ENCODE measurements at places on chromosomes 6 and 20.

GRCh38 chr6:343226-343935 lies 48.2 kb upstream of the IRF4 start:
- H3K4me1 ChIP-seq, result peaks cover 35% of the 10 kb centered on the region
- no peaks in the 10 kb centered on the region for H3K27me3 ChIP-seq
- DNase-seq, result no peak

GRCh38 chr6:163352011-163352685 lies 62.4 kb upstream of the QKI start:
- H3K4me1 ChIP-seq, result peaks cover 18% of the 10 kb centered on the region
- H3K4me3 ChIP-seq, result no peak overlapping the region
- no peak for DNase-seq
- no peak overlapping the region for H3K27ac ChIP-seq
- no peaks in the 10 kb centered on the region for H3K27me3 ChIP-seq

DNA sequence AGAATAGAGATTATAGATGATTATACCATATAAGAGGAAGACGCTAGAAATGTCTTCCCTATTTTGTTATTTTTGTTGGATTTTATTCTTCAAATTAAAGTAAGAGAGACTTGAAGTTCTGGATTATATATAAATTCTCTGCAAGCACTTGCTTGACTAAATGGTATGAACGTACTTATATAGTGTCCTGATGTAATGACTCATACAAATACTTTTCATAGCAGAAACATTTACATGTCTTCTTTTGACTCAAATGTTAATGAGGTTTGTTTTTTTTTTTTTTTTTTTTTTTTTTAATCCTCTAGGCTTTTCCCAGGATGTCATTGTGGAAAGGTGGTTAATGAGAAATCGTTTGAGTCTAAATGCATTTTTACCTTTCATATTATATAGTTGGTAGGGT lies 55.0 kb downstream of the PDE7B start:
- H3K4me3 ChIP-seq, result no peak overlapping the region
- H3K27me3 ChIP-seq, result no peaks in the 10 kb centered on the region
- H3K4me1 ChIP-seq, result peaks cover 5% of the 10 kb centered on the region
- H3K36me3 ChIP-seq, result no peaks in the 10 kb centered on the region

- no peak for DNase-seq
- H3K27ac ChIP-seq, result no peak overlapping the region
- no peak overlapping the region for H3K4me3 ChIP-seq
Measured at GRCh38 chr20:43936104-43936770, 21.6 kb downstream of the TOX2 start.

- no peaks in the 10 kb centered on the region for H3K4me1 ChIP-seq
- H3K4me3 ChIP-seq, result no peak overlapping the region
- H3K27ac ChIP-seq, result no peak overlapping the region
- no peak for DNase-seq
- no peaks in the 10 kb centered on the region for H3K36me3 ChIP-seq
- H3K27me3 ChIP-seq, result no peaks in the 10 kb centered on the region
Measured at GRCh38 chr6:150565945-150566344, 33.7 kb upstream of the PLEKHG1 start.

GRCh38 chr6:166750108-166750793 lies 123.2 kb upstream of the RPS6KA2 start:
- H3K36me3 ChIP-seq, result no peaks in the 10 kb centered on the region
- no peaks in the 10 kb centered on the region for H3K4me1 ChIP-seq

GRCh38 chr20:62361799-62362589 lies 5.1 kb downstream of the LAMA5 start:
- H3K27ac ChIP-seq, result no peak overlapping the region
- H3K36me3 ChIP-seq, result no peaks in the 10 kb centered on the region
- H3K4me1 ChIP-seq, result peaks cover 75% of the 10 kb centered on the region
- DNase-seq, result no peak

- peaks cover 23% of the 10 kb centered on the region for H3K4me1 ChIP-seq
- no peaks in the 10 kb centered on the region for H3K36me3 ChIP-seq
- H3K27ac ChIP-seq, result peak overlapping the region; percentile 79
- DNase-seq, result no peak
- peak overlapping the region; percentile 30 for H3K4me3 ChIP-seq
- no peaks in the 10 kb centered on the region for H3K27me3 ChIP-seq
Measured at GRCh38 chr6:148509119-148509799, 166.6 kb downstream of the SASH1 start.

DNA sequence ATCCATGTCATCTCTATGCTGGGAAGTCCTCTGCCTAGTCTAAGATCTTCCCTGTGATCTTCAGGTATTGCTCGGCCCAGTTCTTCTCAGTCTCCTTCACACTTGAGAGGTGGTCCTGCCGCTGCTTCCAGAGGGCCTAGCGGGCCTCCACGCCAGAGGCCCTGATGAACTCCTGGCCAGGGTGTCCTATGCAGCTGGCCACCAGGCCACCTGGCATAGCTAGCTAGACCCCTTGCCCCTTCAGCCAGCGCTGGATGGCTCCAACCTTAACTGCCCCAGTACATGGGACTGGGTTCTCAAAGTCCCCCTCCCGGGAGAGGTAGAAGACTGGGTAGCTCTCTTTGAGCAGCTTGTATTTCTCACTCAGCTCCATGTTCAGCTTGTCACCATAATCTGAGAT lies 81.1 kb downstream of the ZFP64 start:
- no peaks in the 10 kb centered on the region for H3K4me1 ChIP-seq
- H3K27ac ChIP-seq, result no peak overlapping the region
- no peaks in the 10 kb centered on the region for H3K36me3 ChIP-seq
- no peak overlapping the region for H3K4me3 ChIP-seq
- DNase-seq, result no peak

- no peaks in the 10 kb centered on the region for H3K27me3 ChIP-seq
- peaks cover 3% of the 10 kb centered on the region for H3K36me3 ChIP-seq
- no peak overlapping the region for H3K4me3 ChIP-seq
- no peak for DNase-seq
- no peak overlapping the region for H3K27ac ChIP-seq
Measured at GRCh38 chr6:105389543-105389942, 13.3 kb downstream of the PREP start.

DNA sequence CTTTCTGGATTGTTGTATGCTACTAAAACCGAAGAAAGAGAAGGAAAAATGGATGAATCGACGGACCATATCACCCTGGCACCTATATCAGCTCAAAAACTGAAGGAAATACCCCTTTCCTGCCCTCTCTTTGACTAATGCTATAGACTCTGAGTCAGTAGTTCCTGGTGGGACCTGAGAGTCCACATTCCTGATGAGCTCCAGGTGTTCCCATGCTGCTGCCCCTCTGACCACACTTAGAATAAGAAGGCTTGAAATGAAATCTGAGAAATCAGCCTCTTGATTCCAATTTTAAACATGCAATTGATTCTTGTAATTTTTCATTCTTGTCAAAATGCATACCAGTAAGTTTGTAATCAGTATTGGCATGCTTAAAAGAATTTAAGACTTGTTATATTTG lies 75.2 kb downstream of the PRL start:
- no peaks in the 10 kb centered on the region for H3K36me3 ChIP-seq
- no peak overlapping the region for H3K4me3 ChIP-seq
- H3K27ac ChIP-seq, result no peak overlapping the region
- no peaks in the 10 kb centered on the region for H3K4me1 ChIP-seq
- no peaks in the 10 kb centered on the region for H3K27me3 ChIP-seq

DNA sequence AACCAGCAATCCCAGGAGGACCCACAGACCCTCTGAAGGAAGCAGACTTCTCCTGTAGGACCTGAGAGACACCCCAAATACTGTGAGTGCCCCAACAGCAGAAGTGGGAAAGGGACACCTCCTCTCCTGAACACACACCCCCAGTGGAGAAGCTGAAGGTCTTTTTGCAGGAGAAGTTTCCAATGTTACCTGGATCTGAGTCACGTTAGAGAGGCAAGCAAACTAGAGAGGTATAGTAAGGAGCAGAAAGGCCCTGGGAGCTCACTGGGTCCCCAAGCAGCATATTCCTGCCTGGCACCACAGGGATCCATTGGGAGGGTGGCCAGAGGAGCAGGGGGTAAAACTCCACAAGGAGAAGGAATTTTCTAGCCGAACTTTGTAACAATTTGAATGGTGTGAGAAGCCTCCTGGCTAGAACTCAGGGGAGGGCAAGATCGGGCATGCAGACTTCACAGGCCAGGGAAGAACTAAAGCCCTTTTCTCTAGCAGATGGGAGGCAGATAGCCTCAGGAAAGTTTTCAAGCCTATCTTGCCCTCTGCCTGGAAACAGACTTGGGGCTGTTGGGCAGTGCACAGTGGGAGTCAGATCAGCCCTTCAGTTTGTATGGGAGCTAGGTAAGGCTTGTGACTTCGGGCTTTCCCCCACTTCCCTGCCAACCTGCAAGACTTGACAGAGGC lies 68.2 kb upstream of the SSTR4 start:
- H3K36me3 ChIP-seq, result no peaks in the 10 kb centered on the region
- DNase-seq, result no peak
- no peak overlapping the region for H3K27ac ChIP-seq
- no peaks in the 10 kb centered on the region for H3K4me1 ChIP-seq

- H3K4me1 ChIP-seq, result no peaks in the 10 kb centered on the region
- H3K27ac ChIP-seq, result no peak overlapping the region
- no peaks in the 10 kb centered on the region for H3K36me3 ChIP-seq
- no peaks in the 10 kb centered on the region for H3K27me3 ChIP-seq
Measured at GRCh38 chr20:54093423-54094267, 23.3 kb upstream of the BCAS1 start.

DNA sequence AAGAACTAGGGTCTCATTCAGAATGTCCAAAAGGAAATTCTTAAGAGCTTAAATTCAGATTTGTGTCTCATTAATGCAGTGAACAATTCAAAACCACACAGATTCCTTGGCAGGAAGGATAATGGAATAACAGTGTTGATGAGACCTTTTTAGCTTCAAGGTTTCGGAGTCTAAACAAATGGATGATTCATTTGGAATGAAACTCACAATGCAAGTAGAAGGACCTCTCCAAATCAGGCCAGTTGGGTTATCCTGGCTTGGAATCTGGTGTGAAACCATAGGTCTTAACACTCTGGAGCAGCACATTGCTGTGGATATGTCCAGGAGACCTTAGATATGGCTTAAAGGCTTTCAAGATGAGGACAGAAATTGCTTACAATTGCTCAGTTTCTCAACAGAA lies 44.9 kb downstream of the KCTD20 start:
- 0 out of 2 replicates have a peak overlapping the region, but pooled peaks have one; percentile 11 for H3K27ac ChIP-seq
- H3K27me3 ChIP-seq, result no peaks in the 10 kb centered on the region
- H3K36me3 ChIP-seq, result peaks cover 57% of the 10 kb centered on the region
- DNase-seq, result peak; percentile 67
- H3K4me3 ChIP-seq, result no peak overlapping the region

GRCh38 chr6:20955131-20955530 lies 420.9 kb downstream of the CDKAL1 start:
- no peak for DNase-seq
- no peaks in the 10 kb centered on the region for H3K27me3 ChIP-seq
- peaks cover 8% of the 10 kb centered on the region for H3K4me1 ChIP-seq
- no peaks in the 10 kb centered on the region for H3K36me3 ChIP-seq
- no peak overlapping the region for H3K4me3 ChIP-seq
- H3K27ac ChIP-seq, result no peak overlapping the region

- H3K36me3 ChIP-seq, result peaks cover 21% of the 10 kb centered on the region
- H3K27me3 ChIP-seq, result no peaks in the 10 kb centered on the region
- H3K4me3 ChIP-seq, result no peak overlapping the region
Measured at GRCh38 chr6:38137608-38138265, 318.2 kb downstream of the ZFAND3 start.

DNA sequence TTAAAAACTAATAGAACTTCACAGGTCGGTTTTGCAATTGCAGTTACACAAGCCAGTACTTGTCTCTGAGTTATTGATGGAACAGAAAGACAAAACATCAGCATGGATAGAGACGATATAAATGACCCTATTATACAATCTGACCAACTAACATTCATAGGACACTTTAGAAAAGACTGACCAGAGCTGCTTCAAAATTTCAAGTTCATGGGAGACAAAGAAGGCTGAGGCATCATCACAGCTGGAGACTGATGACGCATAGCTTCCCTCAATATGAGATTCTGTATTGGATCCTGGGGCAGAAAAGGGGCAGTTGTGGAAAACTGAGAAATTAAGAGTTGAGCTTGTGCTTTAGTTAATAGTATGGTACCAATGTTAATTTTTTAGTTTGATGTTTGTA lies 174.0 kb downstream of the THBS2 start:
- H3K36me3 ChIP-seq, result no peaks in the 10 kb centered on the region
- H3K27me3 ChIP-seq, result no peaks in the 10 kb centered on the region

GRCh38 chr6:3208775-3209113 lies 18.7 kb downstream of the TUBB2B start:
- no peaks in the 10 kb centered on the region for H3K36me3 ChIP-seq
- H3K4me1 ChIP-seq, result peaks cover 24% of the 10 kb centered on the region
- H3K27me3 ChIP-seq, result no peaks in the 10 kb centered on the region

DNA sequence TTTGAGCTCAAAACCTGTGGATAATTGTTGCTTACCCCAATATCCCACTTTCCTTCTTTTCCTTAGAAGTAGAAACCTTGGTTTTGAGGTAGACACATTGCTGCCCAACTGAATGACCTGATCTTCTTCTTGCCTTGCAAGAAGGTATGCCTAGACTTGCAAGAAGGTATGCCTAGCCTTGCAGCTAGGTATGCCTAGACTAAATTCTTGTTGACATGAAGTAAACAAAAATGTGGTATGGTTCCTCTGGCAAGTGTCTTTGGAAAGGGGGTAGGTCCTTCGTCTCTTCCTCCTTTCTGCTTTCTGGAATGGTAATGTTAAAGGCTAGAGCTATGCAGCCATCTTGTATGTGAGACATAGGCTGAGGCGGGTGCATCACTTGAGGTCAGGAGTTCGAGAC lies 129.2 kb downstream of the GMPR start:
- no peak for DNase-seq
- H3K27ac ChIP-seq, result no peak overlapping the region
- no peaks in the 10 kb centered on the region for H3K4me1 ChIP-seq

DNA sequence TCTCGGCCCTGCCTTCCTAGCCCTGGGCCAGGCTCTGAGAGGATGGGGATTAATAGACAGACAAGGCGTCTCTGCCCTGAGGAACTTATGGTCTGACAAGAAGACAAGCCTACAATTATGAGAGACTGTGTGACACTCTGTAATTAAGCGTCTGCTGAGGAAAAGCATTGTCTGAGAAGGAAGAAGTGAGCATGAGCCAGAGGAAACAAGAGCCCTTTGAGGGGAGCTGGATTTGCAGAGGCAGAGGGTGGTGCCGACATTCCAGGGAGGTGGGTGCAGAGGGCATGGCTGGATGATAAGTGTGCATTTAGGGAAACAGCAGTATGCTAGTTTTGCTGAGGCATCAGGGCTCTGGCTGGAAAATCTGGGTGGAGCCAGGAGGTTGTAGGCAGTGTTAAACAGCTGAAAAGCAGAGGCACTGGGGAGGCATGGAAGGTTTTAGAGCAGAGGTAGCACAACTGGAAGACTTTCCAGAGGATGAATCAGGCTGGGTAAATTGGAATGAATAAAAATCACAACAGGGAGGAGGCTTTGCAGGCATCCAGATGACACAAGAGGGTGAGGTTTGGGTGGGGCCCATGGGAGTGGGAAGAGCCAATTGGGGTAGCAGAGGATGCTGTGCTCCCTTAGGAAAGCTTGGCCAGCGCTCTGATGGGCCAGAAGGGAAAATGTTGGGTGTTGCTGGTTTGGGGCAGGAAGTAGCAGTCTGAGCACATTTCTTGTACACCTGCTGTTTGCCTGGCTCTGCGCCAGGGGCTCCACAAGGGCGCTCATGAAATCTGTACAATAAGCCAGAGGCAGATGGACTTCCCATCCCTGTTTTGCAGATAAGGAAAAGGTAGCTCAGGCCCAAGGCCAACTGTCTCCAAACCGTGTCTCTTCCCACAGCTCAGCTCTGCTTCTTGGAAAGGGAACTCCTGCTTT lies 74.0 kb upstream of the MYL9 start:
- peaks cover 76% of the 10 kb centered on the region for H3K4me1 ChIP-seq
- no peaks in the 10 kb centered on the region for H3K27me3 ChIP-seq
- no peak for DNase-seq
- H3K4me3 ChIP-seq, result no peak overlapping the region

GRCh38 chr6:135185483-135185882 lies 4.4 kb downstream of the MYB start:
- peaks cover 61% of the 10 kb centered on the region for H3K27me3 ChIP-seq
- DNase-seq, result no peak
- H3K27ac ChIP-seq, result no peak overlapping the region
- peaks cover 23% of the 10 kb centered on the region for H3K4me1 ChIP-seq

All from SJSA1 (cell line).